A172 (cell line): ENCODE measurements at places on chromosomes 2 and 18. TPM values are rescaled to one million over a fixed set of nuclear protein-coding genes. Genes with fewer than 3 reads are reported as not detected.
A peak's percentile ranks its signal among the peaks of the same experiment; 100 is the strongest.

GRCh38 chr2:25202275-25202674, 33.9 kb upstream of the POMC start:
- DNase-seq, result no peak

- peak; percentile 28 for DNase-seq
Measured at GRCh38 chr18:44715245-44715644, 34.6 kb downstream of the SETBP1 start.

DNA sequence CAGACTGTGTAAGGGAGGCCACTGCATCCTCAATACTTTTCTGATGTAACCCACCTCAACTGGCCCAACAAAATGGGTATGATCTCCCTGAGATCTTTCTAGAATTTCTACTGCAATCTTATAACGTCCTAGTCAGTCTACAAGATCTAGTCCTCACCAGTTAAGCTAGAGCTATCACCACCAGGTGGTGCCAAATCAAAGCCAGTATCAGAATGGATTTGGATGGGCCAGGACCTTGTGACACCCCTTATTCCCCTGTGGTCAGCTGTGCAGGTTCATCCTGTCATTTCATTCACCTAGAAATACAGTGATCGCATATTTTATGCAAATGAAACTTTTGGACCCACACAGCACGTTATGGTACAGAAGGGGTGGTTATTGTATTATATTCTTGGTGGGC, 90.3 kb downstream of the OLA1 start:
- DNase-seq, result peak; percentile 43

RAB6C gene
- not detected in 2 replicates for total RNA-seq

- DNase-seq, result no peak
Measured at GRCh38 chr2:207437524-207438143, 92.1 kb upstream of the CREB1 start.

ABCG8 gene
- total RNA-seq, result not detected in 2 replicates

REG1B gene
- not detected in 2 replicates for total RNA-seq

DNA sequence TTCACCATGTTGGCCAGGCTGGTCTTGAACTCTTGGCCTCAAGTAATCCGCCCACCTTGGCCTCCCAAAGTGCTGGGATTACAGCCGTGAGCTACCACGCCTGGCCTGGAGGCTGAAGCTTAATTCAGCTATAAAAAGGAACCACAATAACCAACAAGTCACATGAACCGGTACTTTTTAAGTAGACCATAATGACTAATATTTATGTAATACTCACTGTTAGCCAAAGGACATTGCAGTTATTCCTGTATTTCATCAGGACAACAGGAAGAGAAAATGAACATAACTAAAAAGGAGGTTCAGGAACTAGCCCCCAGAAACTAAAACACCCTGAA, 49.0 kb upstream of the TMEM87B start:
- peak; percentile 58 for DNase-seq

CLASP1 gene
- total RNA-seq, result 36.6 and 40.6 TPM in 2 replicates

GRCh38 chr2:64859312-64860212, 129.6 kb upstream of the SLC1A4 start:
- DNase-seq, result peak; percentile 95

GRCh38 chr2:98947554-98947953, 11.5 kb upstream of the CRACDL start:
- DNase-seq, result no peak
